ENCODE measurements at places on chromosomes 5 and 9. TPM values are rescaled to one million over a fixed set of nuclear protein-coding genes. Genes with fewer than 3 reads are reported as not detected.

Gene TAF11L7
- polyA plus RNA-seq: not detected

Gene LEAP2
- polyA plus RNA-seq: 0.95 TPM

Gene TMC1
- 1.7 TPM for polyA plus RNA-seq

Gene HAPLN1
- 0.10 TPM for polyA plus RNA-seq

Gene SPACA9
- 2.0 TPM for polyA plus RNA-seq

Gene CDKN2A
- polyA plus RNA-seq: 0.31 TPM

Gene IFNB1
- not detected for polyA plus RNA-seq

Gene HTR4
- not detected for polyA plus RNA-seq

Gene OCLN
- polyA plus RNA-seq: 2.2 TPM

Gene MAMDC2
- 7.3 TPM for polyA plus RNA-seq

Gene INSL4
- not detected for polyA plus RNA-seq

Gene OLFM1
- polyA plus RNA-seq: 8.6 TPM

Gene RPP25L
- polyA plus RNA-seq: 18.0 TPM

Gene CDX1
- 0.63 TPM for polyA plus RNA-seq

Gene MRPL50
- polyA plus RNA-seq: 16.3 TPM

Gene RNF180
- polyA plus RNA-seq: 2.2 TPM

Gene WDR38
- polyA plus RNA-seq: 0.10 TPM

Gene ADAM19
- polyA plus RNA-seq: 23.4 TPM

Gene ADGRD2
- 0.12 TPM for polyA plus RNA-seq

Gene BRD8
- polyA plus RNA-seq: 38.5 TPM

Gene RAB24
- 22.9 TPM for polyA plus RNA-seq

Gene ARL14EPL
- 0.11 TPM for polyA plus RNA-seq

Gene ZBTB26
- 7.8 TPM for polyA plus RNA-seq

Gene TCF7
- 8.3 TPM for polyA plus RNA-seq

Gene SPINK6
- not detected for polyA plus RNA-seq

Gene MCIDAS
- not detected for polyA plus RNA-seq

Gene SH3TC2
- 1.5 TPM for polyA plus RNA-seq

Gene LHX3
- not detected for polyA plus RNA-seq

Gene SMIM33
- polyA plus RNA-seq: not detected

Gene RNF183
- polyA plus RNA-seq: 0.13 TPM

Gene TEX48
- not detected for polyA plus RNA-seq

Gene C9orf153
- polyA plus RNA-seq: 0.18 TPM

Gene FOXD4
- polyA plus RNA-seq: 0.80 TPM

Gene KIAA0825
- polyA plus RNA-seq: 2.3 TPM

Gene SPATA31A3
- polyA plus RNA-seq: not detected

Gene AQP3
- polyA plus RNA-seq: 26.8 TPM

Gene PLEKHG4B
- polyA plus RNA-seq: 1.4 TPM

Gene GOLM1
- 55.5 TPM for polyA plus RNA-seq

Gene CDH18
- polyA plus RNA-seq: 14.7 TPM

Gene SLCO4C1
- polyA plus RNA-seq: 1.9 TPM

Gene MELK
- 12.4 TPM for polyA plus RNA-seq

Gene PPP2R2B
- polyA plus RNA-seq: 6.8 TPM

Gene PALM2AKAP2
- 27.3 TPM for polyA plus RNA-seq

Gene ANXA6
- 335 TPM for polyA plus RNA-seq

Gene CCL21
- polyA plus RNA-seq: 46.1 TPM

Gene PDE8B
- polyA plus RNA-seq: 3.5 TPM

Gene KIF27
- polyA plus RNA-seq: 4.9 TPM

Gene QRFP
- polyA plus RNA-seq: 0.34 TPM

Gene GFI1B
- 0.60 TPM for polyA plus RNA-seq

Gene RFESD
- 6.1 TPM for polyA plus RNA-seq

Gene NRARP
- 2.9 TPM for polyA plus RNA-seq

Gene BRINP1
- polyA plus RNA-seq: 2.9 TPM

Gene C9orf152
- 0.07 TPM for polyA plus RNA-seq

Gene LHX6
- polyA plus RNA-seq: 3.7 TPM

Gene RLN2
- polyA plus RNA-seq: 2.2 TPM
